ENCODE measurements at places on chromosomes 4 and X. TPM values are rescaled to one million over a fixed set of nuclear protein-coding genes. Genes with fewer than 3 reads are reported as not detected.

RHOXF2 gene
- total RNA-seq, result 0.10 TPM

EGF gene
- total RNA-seq, result not detected

OPN1LW gene
- not detected for total RNA-seq

NPFFR2 gene
- not detected for total RNA-seq

KLB gene
- total RNA-seq, result 0.06 TPM

INTS6L gene
- 28.6 TPM for total RNA-seq

NEUROG2 gene
- total RNA-seq, result not detected

All from T-cell (primary cell).